ENCODE measurements at places on chromosomes 5 and 9.
A peak's percentile ranks its signal among the peaks of the same experiment; 100 is the strongest.

- no peak for DNase-seq
Observed at GRCh38 chr5:68172314-68172713, 43.2 kb upstream of the PIK3R1 start.

GRCh38 chr5:74974451-74975091 lies 77.8 kb downstream of the GCNT4 start:
- no peak for DNase-seq

DNA sequence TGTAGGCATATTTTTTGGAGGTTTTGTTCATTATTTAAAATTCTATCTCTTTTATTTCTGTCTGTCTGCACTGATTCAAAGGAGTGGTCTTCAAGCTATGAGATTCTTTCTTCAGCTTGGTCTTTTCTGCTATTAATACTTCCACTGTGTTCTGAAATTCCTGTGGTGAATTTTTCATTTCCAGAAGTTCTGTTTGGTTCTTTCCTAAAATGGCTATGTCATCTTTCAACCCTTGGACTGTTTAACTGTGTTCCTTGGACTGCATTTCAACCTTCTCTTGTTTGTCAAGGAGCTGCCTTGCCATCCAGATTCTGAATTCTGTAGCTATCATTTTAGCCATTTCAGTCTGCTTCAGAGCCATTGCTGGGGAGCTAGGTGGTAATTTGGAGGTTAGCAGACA lies 76.3 kb downstream of the CERT1 start:
- no peak for DNase-seq

DNA sequence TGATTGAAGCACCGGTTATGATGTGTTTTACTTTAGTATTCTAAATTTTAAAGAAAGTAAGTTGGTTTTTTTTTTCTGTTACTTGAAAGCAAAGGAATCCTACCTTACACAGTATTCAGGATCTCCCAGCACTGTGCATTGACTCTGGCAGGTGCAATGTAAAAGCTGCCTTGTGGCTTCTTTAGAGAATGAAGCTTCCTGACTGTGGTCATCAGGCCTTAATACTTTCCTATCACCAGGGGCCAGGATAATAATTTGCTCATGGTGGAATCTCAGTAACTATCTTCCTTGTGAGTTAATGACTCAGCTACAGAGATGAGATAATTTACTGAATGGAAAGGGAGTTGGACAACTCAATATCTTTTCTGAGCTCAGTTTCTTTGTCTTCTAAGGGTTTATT lies 435.5 kb upstream of the ZNF608 start:
- no peak for DNase-seq

GRCh38 chr5:151079838-151080612 lies 809 bp downstream of the TNIP1 start:
- peak; percentile 70 for DNase-seq

DNA sequence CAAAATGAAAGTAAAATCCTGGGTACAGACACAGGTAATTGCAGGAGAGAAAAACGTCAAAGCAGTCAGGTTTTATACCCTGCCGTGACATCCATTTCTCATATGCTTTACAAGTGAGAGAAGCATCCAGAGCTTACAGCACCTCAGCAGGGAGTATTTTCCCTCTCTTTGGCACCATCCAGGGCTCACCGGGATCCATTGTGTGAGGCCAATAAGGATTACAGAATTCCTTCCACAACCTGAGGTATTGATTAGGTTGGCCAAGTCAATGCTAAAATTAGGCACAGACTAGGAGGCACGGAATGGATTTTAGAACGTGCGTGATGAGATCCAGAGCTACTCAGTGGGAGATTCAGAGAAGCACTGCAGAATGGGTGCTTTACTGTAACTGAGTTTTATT lies 296.6 kb downstream of the FBXL7 start:
- DNase-seq, result no peak

GRCh38 chr5:61796773-61797172 lies 464.7 kb downstream of the ZSWIM6 start:
- no peak for DNase-seq

- DNase-seq, result peak; percentile 93
Observed at GRCh38 chr9:134502809-134503211, 138.8 kb upstream of the COL5A1 start.

DNA sequence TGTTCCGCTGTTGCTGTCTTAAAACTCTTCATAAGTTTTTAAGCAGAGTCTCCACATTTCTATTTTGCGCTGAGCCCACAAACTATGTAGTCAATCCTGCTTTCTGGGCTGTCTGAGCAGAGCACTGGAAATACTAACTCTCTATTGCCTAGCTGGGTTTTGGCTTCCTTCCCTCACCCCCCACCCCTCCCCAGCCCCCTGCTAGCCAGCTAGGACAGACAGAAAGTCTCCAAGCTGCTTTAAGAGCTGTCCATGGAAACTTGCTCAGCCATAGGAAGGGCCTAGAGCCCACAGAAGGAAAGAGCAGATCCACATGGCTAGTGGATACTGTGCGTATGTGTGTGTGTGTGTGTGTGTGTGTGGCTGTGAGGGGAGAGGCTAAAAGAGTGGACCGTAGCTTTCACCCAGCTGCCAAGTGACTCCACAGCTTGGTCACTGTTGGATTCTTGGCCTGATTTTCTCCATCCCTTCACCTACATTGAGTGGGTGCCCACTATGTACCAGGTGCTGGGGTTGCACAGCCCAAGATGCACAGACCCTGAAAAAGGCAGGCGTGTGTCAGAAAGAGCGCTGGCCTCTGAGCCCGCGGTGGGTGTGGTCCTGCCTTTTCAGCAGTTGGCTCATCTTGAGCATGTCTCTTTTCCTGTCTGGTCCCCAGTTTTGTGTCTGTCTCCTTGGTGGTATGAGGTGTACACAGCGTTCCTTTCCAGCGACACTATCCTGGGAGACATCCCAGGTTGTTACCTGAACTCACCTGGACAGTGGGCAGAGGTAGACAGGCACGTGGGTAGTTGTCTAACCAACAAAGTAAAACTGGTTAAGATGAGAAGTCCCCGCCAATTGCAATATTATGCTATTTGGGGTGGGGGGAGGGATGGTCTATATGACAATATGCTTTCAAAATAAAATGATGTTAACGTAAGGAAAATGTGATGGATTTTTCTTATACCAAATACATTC lies 5.4 kb upstream of the NKX2-5 start:
- DNase-seq, result no peak

DNA sequence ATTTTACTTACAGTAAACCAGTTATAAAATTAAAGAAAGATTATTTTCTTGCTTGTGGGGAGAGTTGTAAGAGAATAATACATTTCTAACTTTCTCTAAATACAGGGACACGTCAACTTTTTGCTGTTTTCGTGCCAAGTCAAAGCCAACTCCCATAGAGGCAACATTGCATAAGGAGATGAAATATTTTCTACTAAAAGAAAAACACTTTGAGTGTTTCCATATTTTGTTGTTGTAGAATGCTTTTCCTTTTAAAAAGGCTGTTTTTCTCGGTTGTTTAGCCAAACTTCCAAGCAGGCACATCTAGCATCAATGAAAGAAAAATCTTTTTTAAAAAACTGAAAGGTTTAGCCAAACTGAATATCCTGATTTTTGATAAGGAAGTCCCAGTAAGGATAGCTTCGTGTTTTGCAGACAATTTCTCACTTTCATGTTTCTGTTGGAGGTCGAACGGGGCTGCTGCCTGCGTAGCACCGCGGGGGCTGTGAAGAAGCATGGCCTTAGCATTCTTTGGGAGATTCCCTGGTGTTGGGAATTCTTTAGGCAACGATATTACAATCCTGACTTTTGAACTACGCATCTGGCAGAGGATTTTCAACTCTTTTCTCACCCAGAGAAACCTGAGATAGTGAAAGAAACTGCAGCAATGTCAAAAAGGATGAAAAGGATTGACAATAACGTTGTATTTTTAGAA lies 108.1 kb upstream of the FBXL7 start:
- DNase-seq, result no peak

DNA sequence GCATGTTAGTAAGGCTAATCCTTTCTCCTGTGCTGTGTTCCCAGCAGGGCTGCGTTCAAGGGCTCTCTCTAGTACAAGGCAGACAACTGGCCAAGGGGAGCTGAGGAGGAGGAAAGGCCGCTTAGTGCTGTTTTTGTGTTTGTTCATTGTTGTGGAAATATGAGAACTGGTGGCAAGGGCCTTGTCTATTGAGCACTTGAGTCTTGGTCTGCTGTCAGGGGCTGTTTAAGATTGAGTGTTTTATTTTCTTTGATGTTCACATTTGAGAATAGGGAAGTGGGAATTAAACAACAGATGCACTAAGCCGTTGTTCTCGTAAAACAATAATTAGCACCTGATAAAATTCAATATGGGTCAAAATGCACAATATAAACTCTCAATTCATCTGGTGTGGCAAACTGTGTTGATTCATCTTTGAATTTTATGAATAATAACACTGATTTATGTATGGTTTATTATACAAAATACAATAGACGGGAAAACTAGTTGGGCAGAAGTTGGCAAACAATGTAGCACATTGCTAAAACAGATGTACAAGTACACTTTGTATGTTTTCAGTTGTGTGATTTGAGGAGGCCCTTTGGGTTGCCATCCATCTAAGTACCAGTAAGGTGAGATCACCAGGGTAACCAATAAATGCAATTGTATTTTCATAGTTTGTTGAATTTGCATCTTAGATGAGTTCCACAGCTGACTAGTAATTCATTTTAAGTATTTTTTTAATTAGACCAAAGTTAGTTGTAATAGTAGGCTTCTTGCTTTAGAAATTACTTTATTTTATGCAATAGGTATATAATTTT lies 97.6 kb upstream of the GRHPR start:
- DNase-seq, result no peak

- no peak for DNase-seq
Observed at GRCh38 chr9:120368799-120369198, 211.2 kb downstream of the CDK5RAP2 start.

DNA sequence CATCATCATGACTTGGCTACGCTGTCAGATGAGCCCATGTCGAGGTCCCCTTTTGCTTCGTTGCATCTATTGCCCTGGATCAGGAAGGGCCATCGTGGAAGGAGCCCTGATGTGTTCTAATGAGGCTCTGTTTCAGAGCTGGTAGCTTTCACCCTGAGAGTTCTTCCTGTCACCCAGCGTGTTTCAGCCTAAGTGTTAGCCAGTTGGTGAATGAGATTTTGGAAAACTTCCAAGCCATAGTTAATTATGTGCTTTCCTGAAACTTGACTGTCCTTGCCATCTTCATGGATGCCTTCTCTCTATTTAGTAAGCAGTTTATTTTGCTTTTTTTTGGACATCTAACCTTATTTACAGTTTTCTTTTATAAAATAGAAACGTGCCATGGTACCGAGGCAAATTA lies 1695.4 kb upstream of the WWC1 start:
- DNase-seq, result no peak

- no peak for DNase-seq
Observed at GRCh38 chr9:133886563-133887501, 105.3 kb downstream of the VAV2 start.

- DNase-seq, result no peak
Observed at GRCh38 chr5:140571105-140571504, 6.5 kb downstream of the SLC35A4 start.

DNA sequence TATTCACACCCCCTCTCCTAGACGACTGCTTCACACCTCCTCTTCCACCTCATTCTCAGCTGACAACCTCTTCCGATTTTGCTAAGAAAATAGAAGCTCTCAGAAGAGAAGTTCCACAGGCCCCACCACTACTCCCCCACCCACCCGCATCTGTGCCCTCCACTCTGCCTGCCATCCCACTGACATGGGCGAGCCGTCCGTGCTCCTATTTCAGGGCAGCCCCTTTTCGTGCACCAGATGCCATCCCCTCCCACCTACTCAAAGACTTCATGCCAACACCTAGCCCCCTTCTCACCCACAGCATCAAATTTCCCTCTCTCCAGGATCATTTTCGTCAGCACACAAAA lies 34.6 kb upstream of the JADE2 start:
- no peak for DNase-seq

DNA sequence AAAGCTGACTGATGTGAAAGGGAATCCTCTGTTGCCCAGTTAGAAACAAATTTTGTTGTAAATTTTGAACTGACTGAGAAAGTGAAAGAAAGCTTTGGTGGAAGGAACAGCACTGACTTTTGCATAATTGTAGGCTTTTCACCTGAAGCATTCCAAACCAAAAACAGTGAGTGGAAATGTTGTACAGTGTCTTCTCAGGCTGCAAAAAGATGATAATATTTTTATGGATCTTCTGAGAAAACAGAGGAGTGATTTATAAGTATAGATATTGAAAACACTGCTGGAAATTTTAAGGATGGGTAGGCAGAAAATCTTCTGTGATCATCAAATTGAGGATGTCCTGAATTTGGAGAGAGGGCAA lies 40.0 kb downstream of the LURAP1L start:
- DNase-seq, result no peak

GRCh38 chr9:110950041-110950645 lies 88.1 kb downstream of the LPAR1 start:
- DNase-seq, result no peak

DNA sequence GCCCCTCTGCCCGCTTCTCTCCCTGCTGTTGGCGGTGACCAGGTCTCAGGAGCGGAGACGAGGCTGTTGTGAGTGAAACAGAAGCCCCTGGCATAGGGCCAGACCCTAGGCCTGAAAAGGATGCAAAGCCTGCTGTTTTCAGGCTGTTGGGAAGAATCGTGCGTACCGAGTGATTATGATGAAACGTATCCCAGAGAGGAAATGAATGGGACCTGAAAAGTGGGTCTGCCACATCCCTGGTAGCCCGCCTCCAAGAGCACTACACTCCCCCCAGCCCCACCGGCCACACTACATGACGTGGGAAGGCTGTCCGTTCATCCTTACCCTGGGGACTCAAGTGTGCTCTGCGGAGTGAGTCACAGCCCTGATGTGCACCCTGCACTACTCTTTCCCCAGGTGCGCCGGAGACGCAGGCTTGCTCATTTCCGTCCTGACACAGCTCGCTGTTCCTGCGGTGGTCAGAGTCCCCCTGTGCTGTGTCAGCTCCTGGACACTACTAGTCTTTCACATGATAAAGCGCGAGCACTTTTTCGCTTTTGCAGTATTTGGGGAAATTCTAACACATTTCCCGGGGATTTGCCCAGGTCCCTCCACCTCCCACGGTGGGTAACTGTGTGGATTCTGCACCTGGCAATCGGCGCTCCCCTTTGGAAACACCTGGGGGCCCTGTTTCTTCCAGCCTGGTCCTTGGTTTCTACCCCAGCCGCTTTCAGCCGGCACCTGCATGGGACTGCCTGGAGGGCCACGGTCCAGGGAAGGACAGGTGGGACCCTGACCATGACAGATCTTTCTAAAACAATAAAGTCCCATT lies 91.5 kb downstream of the ANKRD33B start:
- no peak for DNase-seq

GRCh38 chr9:131554087-131554842 lies 8.9 kb downstream of the PRRT1B start:
- DNase-seq, result no peak

DNA sequence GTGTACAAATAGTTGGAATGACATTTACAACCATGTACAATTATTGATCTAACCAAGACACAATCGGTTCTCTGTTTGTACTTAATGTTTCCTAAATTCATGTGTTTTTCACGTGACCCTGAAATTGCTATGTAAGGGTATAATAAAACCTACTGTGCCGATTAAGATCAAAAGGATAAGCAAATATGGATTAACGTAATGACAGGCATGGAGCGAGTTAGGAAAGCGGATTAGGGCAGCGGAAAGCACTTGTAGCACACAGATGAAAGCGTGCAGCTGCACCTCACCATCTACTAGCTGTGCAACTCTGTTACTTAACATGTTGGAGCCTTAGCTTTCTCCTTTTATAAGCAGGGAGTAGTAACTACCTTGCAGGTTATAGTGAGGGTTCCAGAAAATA lies 38.3 kb upstream of the ZFYVE16 start:
- DNase-seq, result no peak

- DNase-seq, result no peak
Observed at GRCh38 chr5:74598731-74599130, 41.8 kb downstream of the ENC1 start.

Data from non-pigmented ciliary epithelial cell (primary cell).